Glomerular endothelial cell (primary cell): ENCODE measurements at places on chromosomes 3 and 15.

DNA sequence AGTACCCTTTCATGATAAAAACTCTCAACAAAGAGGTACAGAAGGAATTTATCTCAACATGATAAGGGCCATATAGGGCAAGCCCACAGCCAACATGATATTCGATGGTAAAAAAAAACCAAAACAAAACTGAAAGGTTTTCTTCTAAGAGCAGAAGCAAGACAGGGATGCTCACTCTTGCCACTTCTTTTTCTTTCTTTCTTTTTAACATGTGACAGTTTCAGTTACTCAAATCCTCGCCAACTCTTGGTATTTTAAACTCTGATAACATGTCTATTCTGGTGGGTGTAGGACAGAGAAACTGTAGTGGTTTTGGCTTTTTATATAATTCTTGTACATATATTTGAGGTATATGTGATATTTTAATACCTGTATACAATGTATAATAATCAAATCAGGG, 74.0 kb upstream of the NMNAT3 start:
- DNase-seq = no peak

DNA sequence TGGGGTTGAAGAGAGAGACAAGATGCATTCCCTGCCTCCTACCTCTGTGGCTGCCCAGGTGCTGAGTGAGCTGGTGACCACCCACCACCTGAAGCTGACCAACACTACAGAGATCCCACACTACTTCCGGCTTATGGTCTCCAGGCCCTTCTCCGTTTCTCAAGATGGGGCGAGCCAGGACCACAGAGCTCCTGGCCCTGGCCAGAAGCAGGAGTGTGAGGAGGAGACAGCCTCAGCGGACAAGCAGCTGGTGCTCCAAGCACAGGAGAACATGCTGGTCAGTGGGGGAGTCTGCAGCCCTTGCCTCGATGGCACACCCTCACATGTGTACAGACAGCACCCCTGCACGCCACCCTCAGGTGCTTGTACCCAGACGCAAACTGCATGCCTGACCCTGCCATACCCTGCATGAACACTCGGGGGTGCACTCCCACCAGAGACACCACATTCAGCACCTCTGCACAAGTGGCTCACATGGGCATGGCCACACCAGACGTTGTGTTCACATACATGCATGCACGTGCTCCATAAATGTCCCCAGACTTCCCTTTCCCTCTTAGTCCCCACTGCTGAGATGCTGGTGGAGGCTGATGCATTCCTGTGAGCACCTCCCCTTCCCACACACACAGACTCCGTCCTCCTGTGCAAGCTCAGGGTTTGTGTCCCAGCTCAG, 19.0 kb downstream of the ACAA1 start:
- DNase-seq = no peak

DNA sequence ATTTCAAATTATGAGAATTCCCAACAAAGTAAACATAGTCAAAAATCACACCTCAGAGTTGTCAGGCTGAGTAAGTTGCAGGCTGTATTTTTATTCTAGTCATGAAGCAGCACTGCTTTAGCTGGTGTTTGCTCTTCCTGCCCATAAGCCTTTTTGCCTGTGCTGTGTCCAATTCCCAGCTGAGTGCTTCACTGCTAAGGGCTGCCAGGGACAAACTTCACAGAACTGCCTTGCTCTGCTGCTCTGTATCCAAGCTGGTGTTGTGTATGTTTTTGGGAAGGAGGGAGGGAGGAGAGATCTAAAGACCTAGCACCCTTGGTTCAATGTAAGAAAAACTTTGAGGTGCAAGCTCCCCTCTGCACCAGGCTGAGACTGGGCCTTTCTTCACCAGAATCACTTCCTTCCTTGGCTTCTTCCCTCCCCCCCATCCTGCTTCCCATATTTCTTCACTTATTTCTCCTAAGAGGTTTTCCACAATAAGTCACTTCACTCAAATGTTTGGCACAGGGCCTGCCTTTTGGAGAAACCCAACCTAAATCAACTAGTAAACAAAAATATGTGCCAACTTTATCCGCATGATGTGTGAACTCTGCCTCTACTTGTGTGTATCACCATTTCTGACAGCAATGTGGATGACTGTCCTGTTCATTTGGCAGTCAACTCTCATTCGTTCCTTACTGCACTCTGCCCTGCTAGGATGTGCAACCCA, 156.1 kb downstream of the TBL1XR1 start:
- DNase-seq = no peak

- no peak for DNase-seq
Measured at GRCh38 chr3:100189444-100189964, 71.3 kb upstream of the TBC1D23 start.

DNA sequence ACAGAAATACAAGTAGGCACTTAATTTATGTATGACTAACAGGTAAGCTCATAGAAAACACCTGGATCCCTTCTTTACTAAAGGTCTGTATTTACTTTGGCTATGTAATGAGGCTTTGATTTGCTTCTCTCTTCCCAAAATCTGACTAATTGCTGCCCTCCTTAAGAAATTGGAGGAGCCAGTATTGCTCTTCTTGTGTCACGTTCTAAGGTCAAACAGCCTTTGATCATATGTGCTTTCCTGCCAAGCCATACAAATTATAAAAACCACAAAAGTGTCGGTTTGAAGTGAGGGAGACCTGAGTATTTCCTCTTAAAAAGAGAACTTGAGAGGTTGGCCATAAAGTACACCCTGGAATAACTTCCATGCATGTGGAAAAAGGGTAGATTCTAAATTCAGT, 112.1 kb upstream of the MB21D2 start:
- no peak for DNase-seq

DNA sequence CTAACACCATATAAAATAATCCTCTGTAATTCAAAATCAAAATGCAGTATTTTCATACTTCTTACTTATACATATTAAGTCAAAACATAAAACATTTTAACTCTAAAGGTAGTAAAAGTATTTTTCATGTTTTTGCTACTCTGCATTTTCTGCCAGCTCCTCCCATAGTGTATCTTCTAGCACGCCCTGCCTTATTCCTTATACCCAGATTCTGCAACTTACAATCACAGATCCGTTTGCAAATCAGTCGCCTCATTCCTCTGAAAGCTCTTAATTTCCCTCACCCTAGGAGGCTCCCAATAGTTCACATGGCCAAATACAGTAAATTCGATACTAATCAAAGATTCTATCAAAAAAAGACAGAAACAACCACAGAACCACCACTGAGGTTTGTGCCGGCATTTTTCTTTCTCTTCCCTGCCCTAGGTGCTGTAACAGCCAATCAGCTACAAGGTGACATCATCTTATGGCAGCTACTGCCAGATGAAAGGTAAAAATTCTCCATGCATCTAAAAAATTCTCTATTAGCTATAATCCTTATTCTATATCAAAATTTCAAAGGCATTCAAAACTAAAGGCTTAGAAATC, 72.9 kb downstream of the CLASP2 start:
- DNase-seq = no peak
